ENCODE measurements at places on chromosomes 4 and X.

DNA sequence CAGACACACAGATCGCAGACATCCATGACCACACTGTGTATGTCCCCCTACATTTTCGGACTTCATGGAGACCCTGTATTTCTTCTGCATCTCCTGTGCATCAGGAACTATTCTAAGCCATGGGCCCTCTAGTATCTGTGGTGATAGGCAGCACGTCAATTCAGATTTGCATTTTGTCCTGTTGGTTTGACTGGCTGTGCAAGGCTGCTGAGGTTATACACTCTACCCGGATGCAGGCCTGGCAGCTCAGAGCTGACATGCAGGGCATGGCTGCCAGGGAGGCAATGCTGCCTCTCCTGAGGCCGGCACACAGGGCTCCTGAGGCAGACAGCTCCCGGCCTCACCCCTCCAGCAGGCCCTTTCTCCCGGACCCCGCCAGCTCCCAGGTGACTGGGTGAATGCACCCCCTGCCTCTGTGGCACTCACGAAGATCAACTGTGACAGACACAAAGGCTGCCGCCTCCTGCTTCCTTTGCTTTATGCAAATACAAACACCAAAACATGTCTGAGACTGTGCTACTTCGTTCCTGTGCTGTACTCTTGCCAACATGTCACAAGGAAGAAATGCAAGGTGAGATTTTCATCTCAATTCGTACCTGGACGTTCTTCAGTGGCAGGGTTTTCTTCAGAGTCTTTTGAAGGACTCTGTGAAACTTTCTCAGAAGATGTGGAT, 51.0 kb downstream of the NSG1 start:
- no peak for DNase-seq

DNA sequence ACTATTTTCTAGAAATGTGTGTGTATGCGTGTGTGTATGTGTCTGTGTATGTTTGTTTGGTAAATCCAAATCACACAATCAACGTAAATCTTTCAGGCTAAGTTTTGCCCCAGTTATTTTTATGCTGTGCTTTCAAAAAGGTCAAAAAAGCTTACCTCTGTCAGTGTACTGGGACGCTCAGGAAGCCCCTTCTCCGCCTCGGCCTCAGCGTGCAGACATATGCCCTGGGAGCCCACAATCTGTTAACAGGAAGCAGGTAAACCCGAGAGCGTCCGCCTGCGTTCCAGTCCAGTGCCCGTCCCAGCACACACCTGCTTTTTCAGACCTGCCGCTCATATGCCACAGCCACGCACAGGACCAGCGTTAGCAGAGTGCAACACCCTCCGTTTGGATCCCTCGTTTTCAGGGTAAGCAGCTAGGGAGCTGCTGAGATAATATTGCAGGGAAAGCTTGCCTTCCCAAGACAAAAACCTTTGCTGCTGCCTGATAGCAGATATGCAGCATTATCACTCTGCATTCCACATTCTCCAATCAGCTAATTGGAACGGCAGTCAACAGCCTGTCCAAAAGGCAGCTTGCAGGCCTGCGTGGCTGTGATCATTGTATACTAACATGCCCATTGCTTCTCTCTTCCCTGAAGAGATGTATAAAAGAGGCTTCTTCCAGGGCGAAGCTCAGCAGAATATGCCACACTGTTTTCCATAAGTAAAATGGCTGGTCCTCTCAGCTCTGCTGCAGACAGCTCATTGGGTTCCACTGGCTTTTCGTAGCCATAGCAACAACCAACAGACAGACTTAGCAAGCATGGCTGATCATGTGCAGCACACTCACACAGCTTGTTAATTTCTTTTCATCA, at the start of gene SORBS2:
TSS of gene SORBS2 (minus strand) at position 686 of the 856 bp plus-strand sequence. CDS start 121,623 bp downstream, outside the sequence.
- no peak for DNase-seq

GRCh38 chr4:61397174-61397573, 197.0 kb downstream of the ADGRL3 start:
- DNase-seq, result no peak

DNA sequence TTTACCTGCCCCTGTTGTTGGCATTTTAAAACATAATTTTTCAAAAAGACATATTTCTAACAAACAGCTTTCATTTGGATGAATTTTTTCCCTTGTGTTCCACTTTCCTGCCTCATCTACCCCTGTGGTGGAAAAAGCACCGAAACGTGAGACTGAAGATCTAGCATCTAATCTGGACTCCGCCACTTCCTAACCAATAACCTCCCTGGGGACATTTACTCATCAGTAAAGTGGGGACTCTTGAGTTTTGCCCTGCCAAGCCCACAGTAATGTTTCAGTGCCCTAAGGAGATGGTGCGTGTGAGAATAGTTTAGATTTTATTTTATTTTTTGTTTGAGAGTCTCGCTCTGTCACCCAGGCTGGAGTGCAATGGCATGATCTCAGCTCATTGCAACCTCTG, 56.7 kb downstream of the ADGRG2 start:
- DNase-seq, result no peak

GRCh38 chr4:70885174-70885573, 17.0 kb upstream of the MOB1B start:
- no peak for DNase-seq

DNA sequence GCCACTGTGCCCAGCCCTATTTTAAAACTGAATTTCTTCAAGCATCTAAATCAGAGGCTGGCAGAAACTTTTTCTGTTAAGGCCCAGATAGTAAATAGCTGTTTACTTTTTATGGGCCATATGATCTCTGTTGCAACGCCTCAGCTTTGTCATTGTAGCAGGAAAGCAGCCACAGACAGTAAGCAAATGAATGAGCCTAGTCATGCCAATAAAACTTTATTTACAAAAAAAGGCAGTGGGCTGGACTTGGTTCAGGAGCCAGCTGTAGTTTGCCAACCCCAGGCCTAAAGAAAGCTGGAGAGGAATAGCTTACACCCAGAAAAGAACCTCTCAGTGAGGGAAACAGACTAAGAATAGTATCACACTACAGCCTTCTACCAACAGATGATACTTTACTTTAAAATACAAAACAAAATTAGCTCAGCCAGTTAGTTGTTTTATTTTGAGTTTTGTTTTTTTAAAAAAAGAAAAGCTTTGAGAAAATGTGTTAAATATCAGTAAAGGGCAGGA, 25.5 kb downstream of the CHST7 start:
- no peak for DNase-seq

DNA sequence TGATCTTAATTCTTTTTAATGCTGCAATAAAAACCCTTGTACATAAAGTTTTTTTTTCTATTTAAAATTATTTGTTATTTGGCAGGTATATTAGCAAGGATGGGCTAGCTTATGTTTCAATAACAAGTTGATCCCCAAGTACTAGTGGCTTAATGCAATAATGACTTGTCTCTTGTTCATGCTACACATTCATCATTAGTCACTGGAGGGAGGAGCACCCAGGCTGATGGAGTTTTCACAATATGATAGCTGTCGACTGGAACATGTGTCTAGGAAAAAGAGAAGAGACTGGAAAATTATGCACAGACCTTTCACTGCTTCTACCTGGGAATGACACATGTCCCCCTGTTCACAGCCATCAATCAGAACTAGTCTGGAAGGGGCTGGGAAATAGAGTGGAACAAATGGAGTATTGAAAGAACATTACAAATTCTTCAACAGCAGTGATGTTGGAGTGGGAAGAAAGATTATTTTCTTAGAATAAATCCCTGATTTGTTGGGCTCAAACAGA, 387.9 kb upstream of the RPS6KA3 start:
- DNase-seq, result no peak

DNA sequence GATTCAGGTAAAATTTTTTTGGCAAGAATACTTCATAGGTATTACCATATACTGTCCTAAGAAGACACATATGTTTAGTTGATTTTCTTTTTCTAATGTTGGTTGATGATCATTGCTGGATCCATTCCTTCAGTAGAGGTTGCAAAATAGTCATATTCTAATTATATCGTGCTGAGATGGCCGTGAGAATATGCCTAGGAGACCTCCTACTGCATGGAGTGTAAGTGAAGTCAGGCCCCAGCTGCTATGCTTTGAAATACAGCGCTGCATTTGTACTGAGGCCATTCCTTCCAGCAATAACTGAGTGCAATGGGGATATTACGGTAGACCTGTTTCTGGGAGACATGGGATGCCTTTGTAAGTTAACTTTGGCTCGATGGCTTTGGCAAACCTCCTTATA, 6.7 kb upstream of the PLAC8 start:
- DNase-seq, result no peak

GRCh38 chr4:113593400-113594230, 167.9 kb downstream of the CAMK2D start:
- no peak for DNase-seq

DNA sequence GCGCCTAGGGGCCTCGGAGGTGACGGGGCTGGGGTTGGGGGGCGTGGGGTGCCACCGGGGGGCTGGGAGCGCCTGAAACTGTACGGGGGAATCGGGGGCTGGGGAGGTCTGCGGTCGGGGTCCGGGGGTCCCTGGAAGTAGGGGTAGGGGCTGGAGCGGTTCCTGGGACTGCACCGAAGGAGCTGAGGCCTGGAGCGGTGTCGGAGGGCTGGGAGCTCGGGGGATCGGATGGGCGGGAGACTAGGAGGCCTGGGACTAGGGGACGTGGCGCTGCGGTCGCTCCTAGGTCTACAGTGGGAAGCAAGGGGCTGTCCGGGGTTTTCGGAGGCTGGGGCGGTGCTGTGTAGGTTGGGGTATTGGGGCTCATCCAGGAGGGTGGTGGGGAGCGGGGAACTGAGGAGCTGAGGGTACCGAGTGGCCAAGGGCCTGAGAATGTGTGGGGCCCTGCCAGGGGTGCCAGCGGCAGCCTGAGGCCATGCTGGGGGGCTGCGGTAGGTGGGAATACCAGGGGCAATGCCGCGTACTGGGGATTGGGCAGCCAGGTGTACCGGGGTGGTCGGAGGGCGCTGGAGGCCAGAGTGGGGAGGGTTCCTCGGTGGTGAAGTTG, 562 bp downstream of the AKAP17A start:
- DNase-seq, result peak; percentile 22

DNA sequence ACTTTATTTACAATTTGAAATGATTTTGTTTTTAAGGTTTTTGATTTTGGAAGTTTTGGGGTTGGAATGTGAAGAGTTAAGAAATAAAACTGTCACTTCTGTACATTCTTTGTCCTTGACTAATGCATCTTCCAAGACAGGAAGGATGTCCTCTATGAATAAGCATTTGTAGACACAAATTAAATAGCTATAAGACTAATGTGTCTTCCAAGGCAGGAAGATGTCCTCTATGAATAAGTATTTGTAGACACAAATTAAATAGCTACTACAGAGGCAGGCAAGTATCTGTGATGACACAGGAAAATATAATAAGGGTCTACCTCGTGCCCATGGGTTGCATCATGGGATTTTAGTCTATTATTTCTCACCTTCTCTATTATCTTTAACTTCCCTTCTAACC, 14.5 kb downstream of the PRSS48 start:
- DNase-seq, result no peak

- DNase-seq, result no peak
Measured at GRCh38 chrX:75544786-75545185, 21.9 kb upstream of the ZDHHC15 start.

DNA sequence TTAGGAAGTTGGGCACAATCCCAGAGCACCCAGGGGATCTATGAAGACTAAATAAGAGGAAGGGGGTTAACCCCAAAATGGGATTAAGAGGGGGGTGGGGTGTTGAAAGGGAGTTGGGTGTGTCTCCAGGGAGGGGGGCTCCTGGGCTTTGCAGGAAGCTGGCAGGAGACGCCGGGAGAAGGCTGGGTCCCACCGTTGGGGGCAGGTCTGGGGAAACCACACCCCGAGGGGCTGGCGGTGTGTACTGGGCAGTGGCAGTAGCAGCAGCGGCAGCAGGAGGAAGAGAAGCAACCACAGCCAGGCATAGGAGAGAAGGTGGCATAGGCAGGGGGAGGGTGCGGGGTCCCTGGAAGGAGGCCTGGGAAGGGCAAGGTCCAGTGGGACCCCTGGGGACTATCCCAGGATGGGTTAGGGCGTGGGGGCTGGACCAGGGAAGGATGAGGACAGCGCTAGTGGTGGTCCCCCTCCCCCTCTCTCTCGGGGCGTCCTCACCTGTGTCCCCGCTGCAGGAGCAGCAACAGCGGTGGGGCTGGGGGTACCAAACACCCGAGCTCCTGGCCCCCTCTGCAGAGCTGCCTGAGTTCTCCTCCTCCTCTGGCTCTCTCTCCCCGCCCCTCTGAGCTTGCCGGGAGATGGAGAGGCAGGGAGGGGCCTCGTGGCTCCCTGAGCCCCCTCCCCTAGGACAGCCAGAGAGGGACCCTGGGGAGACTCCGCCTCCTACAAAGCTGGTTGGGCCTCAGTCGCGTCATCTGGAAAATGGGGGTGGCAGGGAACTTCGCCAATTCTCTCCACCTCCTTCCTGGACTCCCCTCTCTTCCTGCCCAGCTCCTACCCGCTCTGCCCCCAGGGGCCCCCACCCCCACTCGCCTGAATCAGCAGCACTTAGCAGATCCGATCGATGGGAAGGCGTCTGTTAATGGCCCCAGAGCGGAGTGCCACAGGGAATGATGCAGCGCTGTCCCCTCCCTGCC, at the start of gene KCND1:
TSS of gene KCND1 (minus strand) at position 596 of the 971 bp plus-strand sequence. CDS start 1,573 bp downstream, outside the sequence.
- DNase-seq, result peak; percentile 12

GRCh38 chr4:82780752-82781231, 17.8 kb downstream of the SCD5 start:
- DNase-seq, result peak; percentile 81

DNA sequence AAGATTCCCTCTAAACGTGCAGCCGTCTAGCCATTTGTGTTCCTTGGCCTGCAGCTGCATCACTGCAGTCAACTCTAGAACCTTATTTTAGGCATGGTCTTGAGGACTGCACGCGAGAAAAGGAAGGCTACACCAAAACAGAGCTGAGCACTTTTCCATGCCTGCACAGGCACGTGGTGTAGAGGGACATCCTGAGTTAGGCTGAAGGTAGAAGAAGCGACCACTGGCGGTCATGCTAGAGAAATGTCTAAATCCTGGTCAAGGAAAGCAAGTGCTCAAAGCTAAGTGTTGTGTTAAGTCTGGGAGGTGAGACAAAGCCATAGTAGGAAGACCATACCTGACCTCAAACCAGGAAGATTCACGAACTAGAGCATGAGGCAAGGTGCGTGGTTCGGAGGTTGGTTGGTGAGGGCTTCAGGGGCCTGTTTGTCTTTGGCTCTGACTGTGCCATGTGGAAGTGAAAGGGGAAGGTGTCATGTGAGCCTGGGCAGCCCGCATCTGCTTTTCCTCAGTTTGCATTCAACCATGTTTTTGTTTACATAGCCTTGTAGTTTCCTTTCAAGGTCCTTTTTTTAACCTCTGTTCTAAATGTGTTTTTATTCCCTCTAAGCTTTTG, 203.8 kb downstream of the AASDH start:
- DNase-seq, result no peak

- no peak for DNase-seq
Measured at GRCh38 chrX:55007656-55008055, 7.5 kb downstream of the APEX2 start.

- DNase-seq, result no peak
Measured at GRCh38 chr4:86220121-86220520, 139.7 kb downstream of the MAPK10 start.

GRCh38 chrX:49271341-49271740, 1.7 kb downstream of the PPP1R3F start:
- DNase-seq, result no peak

DNA sequence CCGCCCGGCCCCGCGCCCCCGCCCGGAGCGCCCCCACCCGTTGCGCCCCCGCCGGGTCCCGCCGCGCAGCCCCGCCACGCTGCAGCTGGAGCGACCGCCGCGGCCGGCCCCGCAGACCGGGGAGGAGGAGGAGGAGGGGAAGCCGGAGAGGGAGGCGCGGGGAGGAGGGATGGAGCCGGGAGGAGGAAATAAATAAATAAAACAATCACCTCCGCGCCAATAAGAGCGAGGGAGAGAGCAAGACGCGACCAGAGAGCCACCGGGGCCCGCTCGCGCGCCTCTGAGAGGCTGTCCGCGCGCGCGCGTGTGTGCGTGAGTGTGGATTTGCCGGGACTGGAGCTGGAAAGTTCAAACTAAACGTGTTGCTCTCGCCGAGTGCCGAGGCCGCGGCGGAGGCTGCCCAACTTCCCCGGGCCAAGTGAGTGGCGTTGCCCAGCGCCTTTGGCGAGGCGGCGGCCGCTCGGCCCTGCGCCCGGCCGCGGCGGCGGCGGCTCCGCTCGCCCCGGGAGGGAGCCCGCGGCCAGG, 2184.4 kb upstream of the TENM3 start:
- DNase-seq, result no peak

Measured in DND-41 (cell line).